CD8-positive, alpha-beta memory T cell (primary cell): ENCODE measurements at places on chromosomes 12 and 14. TPM values are rescaled to one million over a fixed set of nuclear protein-coding genes. Genes with fewer than 3 reads are reported as not detected.

Gene TPH2
- total RNA-seq: not detected

DNA sequence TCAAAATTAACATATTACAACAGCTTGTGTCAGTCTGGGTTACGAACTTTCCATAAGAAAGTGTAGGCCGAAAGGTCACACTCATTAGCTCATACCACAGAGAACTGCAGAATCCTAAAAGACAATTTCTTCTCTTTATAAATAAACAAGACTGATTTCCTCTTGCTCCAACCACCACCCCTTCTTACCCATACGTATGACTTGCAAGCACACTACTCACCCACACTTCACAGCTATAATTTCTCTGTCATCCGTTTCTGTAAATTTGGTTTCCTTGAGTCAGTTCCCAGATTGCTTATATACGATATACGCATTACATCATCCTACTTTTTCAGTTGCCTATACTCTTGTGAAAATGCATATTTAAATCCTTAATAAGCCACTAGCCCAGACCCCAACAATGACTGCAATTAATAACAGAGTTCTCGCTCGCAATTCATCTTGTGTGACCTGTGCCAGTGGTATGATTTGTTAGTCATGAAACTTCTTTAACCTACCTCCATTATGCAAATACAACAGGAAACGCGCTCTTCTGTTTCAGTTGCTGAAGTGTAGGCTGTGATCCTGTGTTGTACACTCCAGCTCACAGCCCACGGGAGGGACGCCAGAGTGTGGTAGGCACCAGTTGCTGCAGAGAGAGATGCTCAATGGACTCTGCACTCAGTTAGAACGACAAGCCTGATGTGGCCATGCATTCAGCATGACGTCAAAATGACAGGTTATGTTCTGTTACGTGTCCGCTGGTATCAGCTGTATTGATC is 417.6 kb downstream of the PDZRN4 start:
- no peak for DNase-seq

DNA sequence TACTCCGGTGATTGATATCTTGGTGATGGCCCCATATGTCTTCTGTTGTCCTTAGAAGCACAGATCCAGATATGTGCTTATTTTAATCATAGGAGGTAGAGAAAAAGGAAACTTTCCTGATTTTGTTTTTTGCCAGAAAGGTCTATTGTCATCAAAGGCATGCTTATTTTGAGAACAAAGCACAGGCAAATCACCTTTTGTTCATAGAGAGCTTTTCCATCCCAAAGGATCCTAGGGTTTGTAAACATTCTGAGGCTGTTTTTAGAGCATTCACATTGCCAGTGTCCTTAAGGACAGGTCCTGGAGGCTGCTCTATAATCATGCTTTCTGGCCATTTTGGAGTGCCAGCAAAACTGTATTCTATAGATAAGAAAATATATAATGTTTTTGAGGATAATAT is 148.5 kb upstream of the SEL1L start:
- DNase-seq: no peak

DNA sequence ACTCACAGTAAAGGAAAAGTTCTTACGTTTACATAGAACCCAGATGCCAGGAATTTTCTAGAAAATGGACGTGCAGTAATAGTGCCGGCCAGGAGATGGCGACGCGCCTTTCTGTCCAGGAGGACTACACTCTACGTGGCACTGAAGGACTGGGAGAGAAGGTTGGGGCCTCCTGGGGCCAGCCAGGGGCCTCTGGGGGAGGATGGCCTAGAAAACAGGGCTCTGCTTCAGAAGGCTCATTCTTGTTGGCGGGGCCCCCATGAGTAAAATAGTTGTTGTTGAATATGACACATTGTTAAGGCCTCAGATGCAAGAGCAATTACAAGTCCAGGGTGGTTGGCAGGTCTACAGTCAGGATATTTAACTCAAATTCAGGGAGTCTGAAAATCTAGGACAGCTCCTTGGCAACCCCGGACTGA is 120.1 kb upstream of the MAX start:
- DNase-seq: peak; percentile 47

DNA sequence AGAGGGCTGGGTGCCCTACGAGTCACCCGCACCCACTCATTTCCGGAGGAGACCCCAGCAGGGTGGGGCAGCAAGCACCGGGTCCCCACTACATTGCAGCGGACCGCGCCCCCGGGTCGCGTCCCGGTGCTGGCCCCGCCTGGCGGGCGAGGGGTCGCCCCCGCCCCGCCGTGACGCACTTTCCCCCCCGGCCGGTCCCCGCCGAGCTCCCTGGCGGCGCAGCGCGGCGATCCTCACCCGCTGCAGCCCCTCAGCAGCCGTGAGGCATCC is 106.1 kb downstream of the PRICKLE1 start:
- no peak for DNase-seq

GRCh38 chr12:68462803-68463202 is 130.6 kb upstream of the MDM1 start:
- no peak for DNase-seq

Gene PRB2
- not detected for total RNA-seq

DNA sequence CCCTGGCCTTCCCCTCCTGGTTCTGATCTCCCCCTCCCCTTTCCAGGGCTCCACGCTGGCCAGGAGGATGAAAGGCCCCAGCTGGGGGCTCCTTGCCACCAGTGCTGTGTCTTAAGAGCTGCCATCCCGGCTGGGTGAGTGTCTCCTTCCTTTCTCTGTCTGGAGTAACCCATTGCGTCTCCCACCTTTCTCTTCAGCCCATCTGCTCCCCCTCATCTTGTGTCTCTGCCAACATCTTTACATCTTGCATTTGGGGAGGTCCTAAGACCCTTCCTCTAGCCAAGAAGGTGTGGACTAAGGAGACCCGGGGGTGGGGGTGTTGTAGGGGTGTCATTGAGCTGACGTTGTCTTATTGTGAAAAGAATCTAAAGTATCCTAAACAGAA is 505 bp downstream of the BCL2L2 start:
- DNase-seq: no peak

GRCh38 chr12:4535092-4535491 is 3.6 kb upstream of the RAD51AP1 start:
- no peak for DNase-seq

DNA sequence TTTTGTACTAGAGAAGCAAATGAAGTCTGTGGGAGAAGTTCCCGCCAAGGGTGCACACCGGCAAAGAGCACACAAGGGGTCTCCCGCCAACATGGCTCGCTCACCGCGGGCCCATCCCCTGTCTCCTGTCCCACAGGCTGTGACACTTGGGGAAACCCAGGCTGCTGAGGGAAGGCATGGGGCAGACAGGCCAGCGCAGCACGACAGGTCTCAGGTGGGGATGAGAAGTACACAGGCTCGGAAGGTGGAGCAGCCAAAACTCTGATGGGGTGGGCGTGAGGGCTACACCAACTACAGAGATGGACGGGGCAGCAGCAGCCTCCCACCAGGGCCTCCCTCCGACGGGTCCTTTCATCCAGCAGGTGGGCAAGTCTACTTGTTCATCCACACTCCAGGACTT is 64.4 kb downstream of the RNF34 start:
- DNase-seq: no peak

- DNase-seq: peak; percentile 60
Observed at GRCh38 chr12:46523863-46524770, 151.5 kb upstream of the SLC38A2 start.

DNA sequence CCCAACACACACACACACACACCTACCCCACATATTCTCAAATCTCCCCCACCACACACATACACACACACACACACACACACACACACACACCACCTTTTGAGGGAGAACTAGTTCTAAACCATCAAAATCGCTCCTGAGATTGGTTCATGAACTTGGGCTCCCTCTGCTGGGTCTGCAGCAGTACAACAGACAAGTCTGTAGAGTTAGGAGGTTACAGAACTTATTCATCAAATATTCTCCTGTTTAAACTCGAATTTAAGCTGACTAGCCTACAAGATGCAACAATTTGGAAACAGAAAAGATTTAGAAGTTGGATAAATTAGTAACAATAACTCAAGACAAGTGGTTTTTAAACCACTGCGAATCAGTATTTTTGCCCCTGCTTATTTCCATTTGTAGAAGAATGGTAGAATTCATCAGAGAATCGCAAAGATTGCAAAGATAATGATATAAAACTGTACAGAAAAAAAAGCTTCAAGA is 136.4 kb upstream of the USP15 start:
- peak; percentile 17 for DNase-seq

- no peak for DNase-seq
Observed at GRCh38 chr12:110756611-110757010, 13.9 kb upstream of the PPP1CC start.

DNA sequence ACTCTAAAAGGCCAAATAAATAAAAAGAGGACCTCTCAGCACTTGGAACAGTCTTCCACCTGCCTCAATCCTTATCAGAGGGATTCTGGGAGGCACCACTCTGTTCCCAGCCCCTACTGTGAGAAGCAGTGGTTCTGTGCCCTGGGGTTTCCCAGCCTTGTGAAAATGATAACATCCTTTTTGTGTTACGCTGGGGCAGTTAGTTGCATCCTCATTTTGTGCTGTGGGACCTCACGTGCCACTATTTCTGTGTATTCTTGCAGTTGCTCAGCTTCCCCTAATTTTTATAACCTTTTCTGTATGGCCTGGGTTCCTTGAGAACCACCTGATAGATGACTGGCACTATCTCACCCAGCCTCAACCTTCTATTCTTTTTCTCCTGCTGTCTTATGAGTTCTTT is 10.8 kb upstream of the CMA1 start:
- DNase-seq: no peak

- no peak for DNase-seq
Observed at GRCh38 chr14:65462411-65462810, 49.9 kb downstream of the FUT8 start.

DNA sequence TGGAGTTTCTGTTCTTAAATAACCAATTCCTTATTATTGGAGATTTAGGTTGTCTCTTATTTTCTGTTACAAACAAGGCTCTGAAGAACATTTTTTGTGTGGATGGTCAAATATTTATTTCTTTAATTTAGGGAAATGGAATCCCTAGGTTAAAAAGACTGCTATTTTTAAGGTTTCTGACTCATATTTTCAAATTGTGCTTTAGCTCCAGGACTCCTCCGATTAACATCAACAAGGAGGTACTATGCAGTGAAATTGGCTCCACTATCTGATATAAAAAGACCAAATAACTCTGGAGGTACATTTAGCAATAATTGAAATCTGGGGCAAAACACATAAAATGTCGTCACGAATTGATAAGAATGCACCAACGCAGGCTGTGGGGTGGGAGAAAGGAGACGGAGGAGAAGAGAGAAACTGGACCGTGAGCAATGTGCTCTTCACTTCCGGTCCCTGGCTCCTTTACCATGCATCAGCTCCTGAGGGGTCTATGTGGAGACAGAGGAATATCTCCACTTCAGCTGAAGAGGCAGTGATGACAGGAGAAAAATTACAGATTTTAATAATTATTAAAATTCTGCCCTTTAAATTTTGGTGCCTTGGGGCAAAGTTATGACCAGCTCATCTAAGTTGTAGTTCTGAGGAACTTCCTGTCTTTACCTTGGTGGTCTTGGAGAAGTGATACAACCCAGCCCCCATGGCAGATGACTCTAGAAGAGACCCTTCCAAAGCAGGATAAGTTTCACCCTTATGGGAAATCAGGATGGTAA is 90.2 kb upstream of the BTG1 start:
- no peak for DNase-seq

- DNase-seq: peak; percentile 45
Observed at GRCh38 chr12:66409195-66409871, 107.0 kb downstream of the HELB start.

Gene STON2
- 0.22 TPM for total RNA-seq

- DNase-seq: peak; percentile 13
Observed at GRCh38 chr12:94205822-94206221, 57.4 kb downstream of the PLXNC1 start.

- DNase-seq: no peak
Observed at GRCh38 chr14:53841109-53842099, 115.2 kb downstream of the BMP4 start.

DNA sequence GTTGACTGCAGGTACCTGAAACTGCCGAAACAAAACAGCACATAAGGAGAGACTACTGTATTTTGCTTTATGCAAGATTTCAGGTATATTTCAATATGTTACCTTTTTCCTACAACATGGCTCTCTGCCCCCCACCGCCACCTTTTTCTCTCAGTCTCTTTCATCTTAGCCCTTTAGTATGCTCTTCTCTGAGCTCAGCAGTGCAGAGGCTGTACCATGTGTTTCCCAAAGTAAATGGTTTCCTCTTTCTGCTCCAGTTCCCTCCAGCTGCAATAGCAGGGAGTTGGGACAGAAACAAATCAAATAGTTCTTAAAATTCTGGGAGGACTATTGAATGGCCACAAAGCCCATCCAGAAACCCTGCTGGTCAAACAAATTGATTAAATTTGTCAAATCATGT is 4.3 kb downstream of the AMN1 start:
- no peak for DNase-seq

GRCh38 chr14:103492156-103492925 is 30.3 kb downstream of the CKB start:
- DNase-seq: no peak

Gene PCED1B
- total RNA-seq: 56.9 TPM

DNA sequence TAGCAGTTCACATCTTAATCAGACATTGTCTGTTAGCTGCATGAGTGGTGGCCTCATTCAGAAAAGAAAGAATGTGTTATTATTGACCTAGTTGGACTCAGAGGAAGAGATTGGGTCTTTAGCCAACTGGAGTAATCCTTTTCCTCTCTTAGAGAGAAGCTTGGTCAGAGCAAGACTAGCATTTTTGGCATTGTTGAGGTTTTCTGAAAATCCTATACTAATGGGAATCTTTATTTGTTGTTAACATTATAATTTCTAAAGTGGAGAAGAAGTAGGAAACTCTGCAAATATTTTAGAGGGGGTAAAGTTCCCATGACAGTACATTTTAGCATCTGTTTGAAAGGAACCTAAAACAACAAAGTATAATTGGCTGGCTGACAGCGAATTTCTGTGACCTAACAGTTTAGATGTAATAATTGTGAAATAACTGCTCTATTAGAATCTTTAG is 9.7 kb downstream of the TOX4 start:
- DNase-seq: no peak

Gene KCNJ8
- total RNA-seq: not detected

Gene IL31
- total RNA-seq: 4.1 TPM

Gene MPHOSPH9
- total RNA-seq: 74.8 TPM

GRCh38 chr12:23098110-23098509 is 473.1 kb downstream of the ETNK1 start:
- no peak for DNase-seq

Gene SOX5
- total RNA-seq: 0.18 TPM

- no peak for DNase-seq
Observed at GRCh38 chr14:100890061-100890850, 13.3 kb downstream of the RTL1 start.

Gene ZDHHC22
- not detected for total RNA-seq

GRCh38 chr12:131573631-131574394 is 137.1 kb upstream of the SFSWAP start:
- DNase-seq: no peak

DNA sequence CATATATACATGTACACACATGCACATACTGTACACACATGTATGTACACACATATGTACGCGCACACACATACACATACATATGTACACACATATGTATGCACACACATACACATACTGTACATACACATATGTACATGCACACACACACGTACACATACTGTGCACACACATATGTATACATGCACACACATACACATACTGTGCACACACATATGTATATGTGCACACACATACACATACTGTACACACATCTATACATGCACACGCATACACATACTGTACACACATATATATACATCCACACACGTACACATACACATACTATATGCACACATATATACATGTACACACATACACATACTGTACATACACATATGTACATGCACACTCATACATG is 119.4 kb downstream of the ZFP36L1 start:
- DNase-seq: no peak

GRCh38 chr12:126663304-126664094 is 1598.3 kb downstream of the AACS start:
- no peak for DNase-seq

Gene SLCO1B1
- not detected for total RNA-seq
